ENCODE measurements at places on chromosomes 13 and 19.

DNA sequence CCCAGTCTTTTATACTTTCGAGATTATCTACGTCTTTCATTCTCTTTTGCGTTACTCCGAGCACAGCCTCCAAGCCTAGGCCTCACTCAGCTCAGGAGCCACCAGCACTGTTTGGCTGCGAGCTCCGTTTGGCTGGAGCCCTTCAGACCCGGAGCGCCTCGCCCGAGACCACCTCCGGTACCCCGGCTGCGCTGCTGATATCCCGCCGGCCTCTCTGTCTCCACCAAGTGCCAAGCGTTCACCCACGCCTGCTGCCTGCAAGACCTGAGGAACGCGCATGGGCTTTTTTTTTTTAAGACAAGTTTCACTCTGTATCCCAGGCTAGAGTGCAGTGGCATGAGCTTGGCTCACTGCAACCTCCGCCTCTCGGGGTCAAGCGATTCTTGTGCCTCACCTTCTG is 14.1 kb upstream of the ZNF177 start:
- DNase-seq = no peak

- no peak for DNase-seq
These were observed 39.8 kb upstream of the EHD2 start for GRCh38 chr19:47673426-47673825.

DNA sequence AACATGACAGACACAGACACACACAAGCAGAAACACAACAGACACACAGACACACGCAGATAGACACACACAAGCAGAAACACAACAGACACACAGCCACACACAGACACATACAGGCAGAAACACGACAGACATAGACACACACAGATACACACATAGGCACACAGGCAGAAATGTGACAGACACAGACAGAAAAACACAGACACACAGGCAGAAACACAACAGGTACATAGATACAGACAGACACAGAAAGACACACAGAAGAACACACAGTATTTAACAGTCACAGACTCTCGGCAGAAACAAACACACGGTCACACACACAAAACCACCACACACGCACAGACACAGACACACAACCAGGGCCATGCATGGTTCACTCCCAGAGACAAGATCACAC is 905 bp downstream of the TBXA2R start:
- DNase-seq = no peak

- no peak for DNase-seq
These were observed 22.6 kb downstream of the CEBPA start for GRCh38 chr19:33279430-33280350.

GRCh38 chr19:39325778-39326665 is 5.4 kb upstream of the LRFN1 start:
- no peak for DNase-seq

DNA sequence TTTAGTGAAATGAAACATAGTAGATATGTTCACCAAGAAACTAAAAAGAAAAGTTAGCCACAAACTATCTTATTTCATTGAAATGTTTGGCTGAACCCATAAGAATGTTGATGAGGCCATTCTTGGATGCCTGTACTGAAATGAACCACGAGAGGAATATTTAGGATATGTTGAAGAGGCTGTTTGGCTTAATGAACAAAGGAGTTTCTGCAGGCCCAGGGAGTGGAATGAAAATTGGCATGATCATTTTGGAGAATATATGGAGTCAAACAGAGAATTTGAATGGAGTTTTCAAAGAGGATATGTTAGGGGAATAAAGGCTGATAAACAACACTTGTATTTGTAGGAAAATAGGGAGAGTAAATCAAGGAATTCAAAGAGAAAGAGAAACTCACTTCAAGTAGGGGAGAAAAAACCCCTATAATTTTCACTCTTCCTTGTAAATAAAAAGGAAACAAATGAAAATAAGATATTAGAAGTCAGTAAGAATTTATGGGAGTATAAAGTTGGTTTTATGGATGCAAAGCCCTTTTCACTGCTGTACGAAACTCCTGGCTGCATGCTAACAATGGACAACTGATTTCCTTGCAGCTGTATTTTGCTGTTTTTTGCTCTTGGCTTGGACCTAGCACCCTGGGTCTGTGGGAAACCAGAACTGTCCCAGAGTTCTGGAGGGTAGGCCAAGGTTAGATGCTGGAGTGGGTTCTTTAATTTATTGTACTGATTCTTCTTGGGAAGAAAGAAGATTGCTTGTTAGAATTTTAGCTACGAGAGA is 36.5 kb downstream of the KL start:
- no peak for DNase-seq

DNA sequence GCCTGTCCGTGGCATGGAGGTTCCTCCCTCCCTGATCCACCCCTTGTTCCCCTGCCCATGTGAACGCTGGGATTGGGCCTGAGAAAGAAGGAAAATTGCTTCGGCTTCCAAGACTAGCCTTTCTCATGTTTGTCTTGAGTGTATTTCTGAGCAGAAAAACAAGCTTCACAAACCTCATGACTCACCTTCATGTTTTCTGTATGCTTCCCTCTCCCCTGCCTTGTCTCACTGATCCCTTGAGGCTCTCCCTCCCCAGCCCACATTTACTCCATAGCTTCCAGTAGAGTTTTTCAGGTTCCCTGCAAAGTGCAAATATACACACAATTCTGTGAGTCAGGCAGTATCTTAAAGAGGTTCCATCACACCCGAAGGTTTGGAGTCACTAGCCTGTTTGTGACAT is 572.4 kb downstream of the UQCRFS1 start:
- no peak for DNase-seq

- DNase-seq = no peak
These were observed 73.1 kb downstream of the DCLK1 start for GRCh38 chr13:36058116-36058515.

DNA sequence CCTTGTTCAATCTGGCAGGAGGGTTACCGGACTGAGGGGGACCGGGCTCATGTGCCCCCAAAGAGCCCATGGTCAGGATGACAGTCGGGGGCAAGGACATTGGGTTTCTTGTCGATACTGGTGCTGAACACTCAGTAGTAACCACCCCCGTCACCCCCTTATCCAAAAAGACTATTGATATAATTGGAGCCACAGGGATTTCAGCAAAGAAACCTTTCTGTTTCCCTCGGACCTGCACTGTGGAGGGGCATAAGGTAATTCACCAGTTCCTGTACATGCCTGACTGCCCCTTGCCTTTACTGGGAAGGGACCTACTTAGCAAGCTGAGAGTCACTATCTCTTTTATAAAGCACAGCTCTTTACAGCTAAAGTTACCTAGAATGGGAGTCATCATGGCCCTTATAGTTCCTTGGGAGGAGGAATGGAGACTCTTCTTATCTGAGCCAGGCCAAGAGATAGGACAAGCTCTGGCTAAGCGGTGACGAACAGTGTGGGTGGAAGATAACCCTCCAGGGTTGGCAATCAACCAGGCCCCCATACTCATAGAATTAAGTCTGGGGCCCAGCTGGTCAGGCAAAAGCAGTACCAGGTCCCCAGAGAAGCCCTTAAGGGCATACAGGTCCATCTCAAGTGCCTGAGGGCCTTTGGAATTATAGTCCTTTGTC is 603.7 kb downstream of the UQCRFS1 start:
- no peak for DNase-seq

DNA sequence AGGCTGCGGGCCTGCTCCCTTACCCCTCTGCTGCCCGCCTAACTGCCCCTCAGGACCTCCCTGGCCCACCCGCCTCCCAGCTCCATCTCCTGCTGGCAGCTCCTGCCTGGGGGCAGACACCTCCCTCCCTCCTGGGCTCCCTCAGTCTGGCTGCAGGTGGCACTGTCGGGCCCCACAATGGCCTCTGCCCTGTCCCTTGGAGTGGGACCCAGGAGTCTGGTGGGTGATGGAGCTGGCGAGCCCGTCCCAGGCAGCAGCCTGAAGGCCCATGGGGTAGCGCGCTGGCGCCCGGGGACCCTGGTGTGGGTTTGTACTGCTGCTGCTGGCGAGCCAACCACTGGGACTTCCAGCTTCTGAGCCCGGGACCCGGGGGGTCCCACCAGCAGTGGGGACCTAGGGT is 83.6 kb downstream of the KDM4B start:
- DNase-seq = no peak

Measured in CD4-positive, alpha-beta T cell (primary cell).